ENCODE measurements at places on chromosomes 6 and 20.

- DNase-seq = no peak
Observed at GRCh38 chr6:1644516-1645060, 34.9 kb downstream of the FOXC1 start.

DNA sequence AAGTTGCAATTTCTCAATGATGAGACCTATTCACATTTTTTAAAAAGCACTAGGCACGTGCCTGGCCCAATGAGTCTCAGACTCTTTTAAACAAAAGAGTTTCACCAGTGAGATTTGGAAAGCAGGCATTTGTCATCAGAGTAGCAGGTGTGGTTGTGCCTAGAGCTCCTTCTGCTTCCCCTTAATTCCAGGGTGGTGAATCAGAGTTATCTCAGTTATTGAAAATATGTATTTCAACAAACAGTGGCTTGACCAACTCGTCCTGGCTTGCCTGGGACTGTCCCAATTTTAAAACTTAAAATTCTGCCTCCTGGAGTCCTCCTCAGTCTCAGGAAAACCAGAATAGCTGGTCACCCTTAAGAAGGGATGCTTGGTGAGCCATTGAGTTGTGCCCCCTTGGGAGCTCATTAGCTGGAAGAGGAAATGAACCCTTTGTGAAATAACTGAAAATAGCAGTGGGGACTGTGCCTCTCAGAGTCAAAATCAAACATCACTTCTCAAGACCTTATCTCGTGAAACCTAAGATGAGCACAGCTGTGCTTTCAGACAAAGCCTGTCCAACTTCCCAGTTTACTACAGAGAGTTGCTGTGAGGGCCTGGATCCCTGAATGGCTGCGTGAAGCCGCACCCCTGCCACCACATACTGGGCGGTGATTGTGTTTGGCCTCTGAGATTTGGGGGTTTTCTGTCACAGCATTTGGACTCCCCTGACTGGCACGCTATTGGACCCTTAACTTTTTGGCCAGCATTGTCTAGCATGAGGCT is 116.3 kb downstream of the ANKRD60 start:
- DNase-seq = no peak

DNA sequence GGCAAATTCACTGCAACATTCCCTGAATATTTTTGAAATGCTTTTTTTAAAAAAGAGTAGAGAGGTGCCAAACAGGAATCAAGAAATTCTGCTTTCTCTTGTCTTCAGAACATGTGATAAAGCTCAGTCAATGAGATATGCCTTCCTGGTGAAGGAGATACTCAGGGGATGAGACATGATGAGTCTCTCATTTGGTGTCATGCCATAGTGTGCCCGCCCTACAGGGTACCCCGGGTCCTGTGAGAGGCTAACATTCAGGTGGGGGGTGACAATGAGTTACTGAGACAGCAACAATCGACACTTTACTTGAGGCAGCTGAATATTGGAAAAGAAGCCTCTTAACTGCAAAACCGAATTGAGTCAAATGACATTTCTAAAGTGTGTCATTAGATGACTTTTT is 6.7 kb downstream of the CCR6 start:
- DNase-seq = no peak

GRCh38 chr6:2861060-2861821 is 19.6 kb upstream of the SERPINB1 start:
- DNase-seq = no peak
